Thymus (tissue), 14 donors: ENCODE measurements at places on chromosomes 5 and 9.

DNA sequence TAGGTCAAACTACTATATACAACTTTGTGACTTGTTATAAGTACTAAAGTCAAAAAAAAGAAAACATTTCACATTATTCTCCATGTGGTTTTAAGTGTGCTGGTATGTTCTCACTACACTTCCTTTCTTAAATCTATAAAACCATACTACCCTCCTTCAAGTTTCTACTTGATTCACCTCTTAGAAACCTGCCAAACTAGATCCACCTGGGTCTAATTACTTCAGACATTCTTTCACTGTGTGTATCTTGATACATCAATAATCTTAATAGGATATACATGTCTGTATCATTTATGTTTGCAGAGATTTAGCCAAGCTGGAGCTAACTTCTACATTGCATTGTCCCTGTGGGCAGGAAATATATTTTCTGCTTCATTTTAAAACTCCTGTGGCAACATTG lies 1012.6 kb downstream of the EFNA5 start:
- DNase-seq = no peak

GRCh38 chr5:179261301-179262125 lies 83.7 kb downstream of the ADAMTS2 start:
- DNase-seq = no peak

DNA sequence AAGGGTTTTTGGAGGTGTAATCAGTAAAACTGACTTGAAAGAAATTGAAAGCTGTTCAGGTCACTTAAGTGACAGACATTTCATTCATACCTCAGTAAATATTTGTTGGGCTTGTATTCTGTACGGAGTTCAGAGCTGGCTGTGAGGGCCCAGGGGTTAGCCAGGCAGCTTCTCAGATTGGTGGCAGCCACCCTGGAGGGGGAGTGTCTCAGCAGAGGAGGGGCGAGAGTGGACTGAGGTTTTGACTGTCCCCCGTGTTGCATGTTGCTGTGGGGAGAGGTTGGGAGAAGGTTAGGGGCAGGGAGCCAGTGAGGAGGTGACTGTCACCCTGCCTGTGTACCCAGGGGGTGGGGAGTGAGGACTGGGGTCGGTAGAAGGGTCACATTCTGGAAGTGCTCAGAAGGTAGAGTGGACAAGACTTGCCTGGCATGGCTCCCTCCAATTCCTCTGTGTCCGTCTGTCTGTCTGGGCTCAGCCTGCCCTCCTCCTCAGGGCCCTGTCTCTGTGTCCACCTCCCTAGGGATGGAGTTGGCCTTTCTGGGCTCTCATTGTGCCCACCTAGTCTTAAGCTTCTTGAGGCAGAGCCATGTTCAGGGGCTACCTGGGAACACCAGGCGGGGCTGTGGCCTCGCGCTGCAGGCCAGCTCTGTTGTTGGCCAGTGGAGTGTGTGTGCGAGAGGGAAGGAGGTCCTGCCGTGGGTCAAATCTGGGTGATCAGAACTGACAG lies 4.4 kb downstream of the PHF2 start:
- DNase-seq = no peak

DNA sequence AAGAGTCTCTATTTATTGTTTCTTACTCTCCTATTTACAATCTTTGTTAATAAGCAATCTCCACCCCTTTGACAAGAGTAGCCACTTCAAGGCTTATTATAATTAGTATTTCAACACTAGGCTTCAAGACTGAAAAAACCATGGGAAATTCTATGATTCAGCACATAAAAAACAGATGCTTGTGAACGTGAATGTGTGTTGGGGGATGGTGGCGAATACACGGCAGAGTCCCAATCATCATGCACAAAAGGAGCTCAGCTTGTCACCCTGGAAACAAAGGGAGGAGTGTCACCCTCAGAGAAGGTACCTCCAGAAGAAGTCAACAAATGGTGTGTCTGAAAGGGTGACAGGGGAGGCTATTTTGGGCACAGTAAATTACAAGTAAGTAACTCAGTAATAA lies 157.2 kb upstream of the RETREG1 start:
- no peak for DNase-seq

DNA sequence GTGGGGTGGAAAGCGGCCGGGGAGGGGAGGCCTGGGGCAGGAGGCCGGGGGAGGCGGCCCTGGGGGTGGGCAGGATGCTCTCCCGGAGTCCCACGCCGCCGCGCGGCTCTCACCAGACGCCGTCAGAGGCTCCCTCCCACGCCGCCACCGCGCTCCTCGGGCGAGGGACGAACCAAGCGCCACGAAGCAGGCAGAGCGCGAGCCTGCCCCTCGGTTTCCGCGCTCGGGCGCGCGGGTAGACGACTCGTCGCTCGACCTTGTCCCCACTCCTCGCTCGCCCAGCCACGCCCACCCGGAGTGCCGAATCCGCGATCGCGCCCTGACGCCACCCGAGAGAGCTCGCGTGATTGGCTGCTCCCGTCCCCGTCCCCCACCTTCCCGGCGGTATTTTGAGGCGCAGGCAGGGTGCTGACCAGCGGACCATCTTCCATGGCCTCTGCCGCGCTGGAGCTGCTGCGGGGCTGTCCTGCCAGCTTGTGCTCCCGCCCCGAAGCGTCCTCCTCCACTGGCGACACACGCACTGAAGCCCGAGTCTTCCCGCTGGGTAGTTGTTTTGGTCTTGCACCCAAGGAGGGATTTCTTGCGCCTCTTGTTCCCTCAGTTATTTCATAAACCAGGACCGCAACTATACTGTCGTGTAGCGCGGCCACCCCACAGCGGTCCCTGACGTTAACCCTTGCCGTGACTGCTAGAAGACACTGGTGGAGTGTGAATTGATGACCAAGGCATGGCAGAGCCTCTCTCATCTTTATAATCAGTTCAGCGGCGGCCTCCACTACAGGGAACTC lies at the start of gene GNE:
Gene GNE (minus strand): TSS at position 241 of the 788 bp plus-strand sequence. CDS start 9,093 bp downstream, outside the sequence.
- peak; percentile 89 for DNase-seq

GRCh38 chr9:116904165-116904564 lies 217.1 kb downstream of the TRIM32 start:
- DNase-seq = no peak

- no peak for DNase-seq
Observed at GRCh38 chr5:33438996-33439395, 1.8 kb upstream of the TARS1 start.

GRCh38 chr5:138596105-138596881 lies 21.1 kb upstream of the HSPA9 start:
- DNase-seq = peak; percentile 12

DNA sequence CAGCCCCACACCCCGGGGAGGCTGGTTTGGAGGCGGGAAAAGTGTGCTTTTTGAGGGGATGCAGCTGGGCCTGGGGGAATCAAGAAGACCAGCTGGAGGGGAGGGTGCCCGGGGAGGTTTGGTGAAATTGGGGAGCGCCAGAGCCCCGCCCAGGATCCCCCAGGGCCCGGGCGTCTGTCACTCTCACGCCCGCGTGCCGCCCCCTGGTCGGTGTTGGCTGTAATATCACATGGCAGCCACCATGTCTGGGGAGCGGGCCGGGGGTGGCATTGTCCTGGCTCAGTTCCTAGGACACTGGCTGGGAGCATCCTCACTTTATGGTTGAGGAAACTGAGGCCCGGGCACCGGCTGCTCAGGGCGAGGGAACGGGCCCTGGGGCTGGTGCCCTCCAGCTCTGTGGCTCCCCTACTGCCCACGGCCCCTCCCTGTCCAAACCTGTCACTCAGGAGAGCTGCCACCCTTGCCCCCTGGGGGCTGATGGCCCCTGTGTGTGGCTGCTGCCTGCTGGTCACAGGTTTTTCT lies 27.5 kb downstream of the ASS1 start:
- DNase-seq = no peak

GRCh38 chr9:135443797-135444425 lies 35.7 kb upstream of the PPP1R26 start:
- DNase-seq = no peak

DNA sequence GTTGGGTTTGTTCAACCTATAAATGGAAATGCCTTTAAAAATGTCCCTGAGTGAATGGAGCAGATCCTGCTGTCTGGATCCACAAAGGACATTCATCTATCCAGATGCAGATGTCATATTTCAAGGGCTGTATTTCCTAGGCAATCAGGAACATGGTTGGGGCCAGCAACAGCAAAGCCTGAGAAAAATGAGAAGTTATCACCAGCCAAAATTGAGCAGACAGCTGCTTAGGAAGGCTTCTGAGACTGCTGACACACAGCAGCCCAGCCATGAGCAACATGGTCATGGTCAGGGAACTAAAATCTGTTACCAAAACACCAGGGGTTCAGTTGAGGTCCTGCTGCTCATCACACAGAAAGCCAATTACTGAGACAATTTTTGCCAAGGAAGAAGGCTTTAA lies 9.2 kb upstream of the IL7R start:
- no peak for DNase-seq

DNA sequence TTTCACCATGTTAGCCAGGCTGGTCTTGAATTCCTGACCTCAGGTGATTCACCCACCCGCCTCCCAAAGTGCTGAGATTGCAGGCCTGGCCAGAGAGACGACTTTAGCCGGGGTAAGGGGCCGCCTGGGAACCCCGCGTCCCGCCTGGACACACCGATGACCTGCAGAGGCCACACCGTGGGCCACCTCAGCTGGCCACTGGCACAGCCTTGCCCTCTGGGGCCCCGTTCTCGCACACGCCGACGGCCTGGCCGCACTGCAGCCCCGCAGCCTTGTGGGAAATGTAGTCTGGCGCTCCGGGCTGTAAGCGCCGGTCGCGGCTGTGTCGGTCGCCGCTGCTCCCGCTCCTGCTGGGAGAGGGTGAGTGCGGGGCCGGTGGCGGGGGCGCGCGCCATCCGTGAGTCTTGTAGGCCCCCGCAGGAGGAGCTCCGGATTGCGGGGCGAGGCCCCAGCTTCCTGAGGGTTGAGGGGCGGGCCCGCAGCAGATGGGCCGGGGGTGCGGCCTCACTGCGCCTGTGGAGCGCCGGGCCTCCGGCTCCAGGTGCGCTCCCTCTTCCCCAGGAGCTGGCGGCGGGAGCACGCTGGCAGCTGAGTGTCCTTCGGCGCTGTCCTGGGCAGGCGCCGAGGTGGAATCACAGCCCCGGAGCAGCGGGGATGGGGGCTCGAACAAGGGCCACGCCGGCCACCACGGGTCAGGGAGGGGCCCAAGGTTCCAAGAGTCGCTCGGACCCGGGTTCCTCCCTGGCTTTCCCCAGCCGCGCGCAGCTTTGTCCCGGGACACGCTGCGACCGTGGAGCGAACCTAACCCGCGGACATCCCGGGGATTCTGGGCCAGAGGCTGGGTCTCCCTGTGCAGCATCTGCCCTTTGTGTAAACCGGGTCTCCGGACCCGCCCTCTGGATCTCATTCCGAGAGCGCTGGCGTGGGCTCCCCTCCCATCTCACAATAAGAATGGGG lies at the start of gene ZFP2:
Gene ZFP2 (plus strand): TSS at position 299 of the 957 bp plus-strand sequence. CDS start 35,401 bp downstream, outside the sequence.
- DNase-seq = no peak

- no peak for DNase-seq
Observed at GRCh38 chr9:4494806-4495205, 4.5 kb downstream of the SLC1A1 start.

DNA sequence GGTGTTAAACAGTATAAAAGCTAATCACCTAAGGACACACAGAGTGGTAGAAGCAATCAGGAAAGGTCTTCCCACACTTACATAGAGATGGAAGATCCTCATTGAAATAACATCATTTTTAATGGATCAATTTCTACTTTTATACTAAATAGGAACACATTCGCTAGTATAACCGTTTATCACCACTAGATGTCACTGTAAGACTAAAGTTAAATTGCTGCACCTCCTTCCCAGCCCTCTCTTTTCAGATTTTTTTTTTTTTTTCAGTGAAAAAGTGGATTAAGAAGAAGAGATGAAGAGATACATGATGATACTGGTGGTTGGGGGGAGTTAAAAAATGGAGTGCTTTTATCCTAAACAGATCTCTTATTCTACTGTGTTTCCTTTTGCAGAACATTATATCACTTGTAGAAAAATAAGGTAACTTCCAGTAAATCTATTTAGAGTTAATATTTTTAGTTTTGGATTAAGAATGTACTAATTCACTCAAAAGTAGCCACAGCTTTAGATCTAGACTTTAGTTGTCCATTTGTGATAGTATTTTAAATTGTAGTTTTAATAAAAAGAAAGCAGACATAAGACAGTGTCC lies 116.9 kb upstream of the ARRDC3 start:
- peak; percentile 2 for DNase-seq

- DNase-seq = no peak
Observed at GRCh38 chr9:80615964-80616363, 1044.2 kb downstream of the TLE4 start.

- DNase-seq = no peak
Observed at GRCh38 chr9:35717132-35717870, 14.7 kb downstream of the TLN1 start.

- no peak for DNase-seq
Observed at GRCh38 chr9:37538099-37538498, 38.1 kb downstream of the FBXO10 start.

DNA sequence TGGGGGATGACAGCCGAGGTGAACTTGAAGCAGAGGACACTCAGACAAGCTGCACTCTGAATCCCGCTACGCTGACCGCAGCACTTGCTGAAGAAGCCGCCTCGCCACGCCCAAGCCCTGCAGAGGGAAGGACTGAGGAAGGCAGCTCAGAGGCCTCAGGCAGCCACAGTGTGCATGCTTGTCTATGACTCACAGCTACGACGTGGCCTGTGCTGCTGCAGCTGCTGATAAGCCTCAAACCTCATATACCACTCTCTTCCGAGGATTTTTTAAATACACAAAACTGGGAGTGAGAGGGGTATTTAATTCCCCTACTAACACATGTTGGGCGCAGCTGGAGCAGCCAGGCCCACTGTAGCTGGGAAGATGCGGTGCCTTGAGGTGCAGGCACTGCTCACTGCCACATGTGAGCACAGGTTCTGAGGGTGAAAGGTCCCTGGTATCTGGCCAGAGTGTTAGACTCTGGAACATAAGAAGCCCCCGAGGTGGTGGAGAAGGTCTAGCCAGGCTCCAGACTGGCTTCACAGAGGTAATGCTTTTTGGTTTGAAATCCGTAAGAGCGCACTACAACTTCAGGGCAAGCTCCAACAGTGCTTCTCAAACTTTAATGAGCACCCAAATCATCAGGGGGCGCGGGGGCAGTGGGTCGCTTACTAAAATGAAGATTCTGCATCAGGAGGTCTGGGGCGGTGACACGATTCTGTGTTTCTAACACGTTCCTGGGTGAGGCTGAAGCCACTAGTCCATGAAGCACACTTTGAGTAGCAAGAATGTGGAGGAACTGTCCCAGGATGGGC lies 196.8 kb downstream of the AUH start:
- peak; percentile 42 for DNase-seq
